ENCODE measurements at places on chromosomes 4 and X. TPM values are rescaled to one million over a fixed set of nuclear protein-coding genes. Genes with fewer than 3 reads are reported as not detected.

Gene SPATA4
- total RNA-seq = 0.12 TPM

Gene SGCB
- total RNA-seq = 14.6 TPM

Gene CLNK
- total RNA-seq = 0.79 TPM

Gene PNMA3
- total RNA-seq = 0.90 TPM

Gene NXF2
- not detected for total RNA-seq

Gene ACOT9
- 53.3 TPM for total RNA-seq

Gene SNCA
- total RNA-seq = 0.19 TPM

Gene ADGRL3
- not detected for total RNA-seq

GRCh38 chr4:165011403-165011802, 20.4 kb upstream of the TRIM60 start:
- no peak for DNase-seq

- no peak for DNase-seq
These were observed 158.3 kb downstream of the DMD start for GRCh38 chrX:33053001-33053400.

GRCh38 chr4:112895811-112896608, 153.4 kb upstream of the ANK2 start:
- no peak for DNase-seq

DNA sequence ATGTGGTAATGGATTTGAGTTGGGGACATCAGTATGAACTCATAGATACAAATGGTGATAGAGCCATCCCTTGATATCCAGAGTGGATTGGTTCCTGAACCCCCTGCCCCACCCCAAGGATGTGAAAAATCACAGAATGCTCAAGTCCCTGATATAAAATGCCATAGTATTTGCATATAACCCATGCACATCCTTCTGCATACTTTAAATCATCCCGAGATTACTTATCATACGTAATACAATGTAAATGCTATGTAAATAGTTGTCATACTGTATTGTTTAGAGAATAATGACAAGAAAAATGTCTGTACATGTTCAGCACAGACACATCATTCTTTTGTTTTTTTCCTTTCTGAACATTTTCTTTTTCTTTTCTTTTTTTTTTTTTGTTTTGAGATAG, 18.9 kb upstream of the SEPTIN11 start:
- DNase-seq = peak; percentile 23

DNA sequence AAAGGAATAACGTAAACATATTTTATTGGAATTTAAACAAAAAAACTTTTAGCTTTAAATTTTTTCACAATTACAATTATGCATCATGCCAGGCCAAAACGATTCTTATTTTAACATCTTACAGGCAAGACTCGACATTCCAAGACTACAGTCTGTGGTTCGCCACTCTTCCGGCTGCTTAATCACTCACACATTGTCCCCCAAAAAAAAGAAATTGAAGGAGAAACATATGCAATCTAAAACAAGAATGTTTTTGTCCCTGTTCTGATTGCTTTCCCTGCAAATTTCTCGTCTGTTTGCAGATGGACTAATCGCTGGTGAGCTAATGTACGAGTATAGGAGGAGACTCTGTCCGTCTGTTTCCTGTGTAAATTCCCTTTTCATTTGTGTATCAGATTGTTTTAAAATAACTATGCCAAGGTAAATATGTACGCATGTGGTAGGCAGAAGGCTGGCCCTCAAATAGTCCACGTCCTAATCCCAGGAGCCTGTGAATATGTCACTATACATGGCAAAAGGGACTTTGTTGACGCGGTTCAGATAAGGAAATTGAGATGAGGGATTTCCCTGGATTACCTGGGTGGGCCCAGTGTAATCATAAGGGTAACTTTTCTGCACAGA, 37.7 kb upstream of the MTNR1A start:
- DNase-seq = no peak

GRCh38 chr4:4867375-4868039, 8.0 kb downstream of the MSX1 start:
- no peak for DNase-seq

DNA sequence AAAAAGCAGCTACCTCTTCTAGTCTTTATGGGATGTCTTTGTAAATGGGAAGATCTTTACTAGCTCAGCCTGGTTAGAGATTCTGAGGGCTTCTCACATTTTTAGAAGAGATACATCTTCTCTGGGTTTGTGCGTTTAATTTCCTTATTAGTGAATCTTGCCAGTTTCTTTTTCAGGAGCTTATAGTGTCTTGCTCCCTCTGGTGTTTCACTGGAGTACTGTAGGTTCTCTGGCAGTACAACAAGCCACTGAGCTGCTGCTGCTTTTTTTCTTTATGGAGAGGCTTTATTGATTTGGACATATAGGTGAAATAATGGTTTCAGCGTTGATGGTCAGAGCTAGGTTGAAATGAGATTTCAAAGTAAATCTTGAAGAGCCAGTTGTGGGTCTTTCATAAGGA, 82.9 kb downstream of the LAS1L start:
- peak; percentile 72 for DNase-seq

GRCh38 chr4:8732092-8732491, 139.5 kb downstream of the CPZ start:
- DNase-seq = no peak

DNA sequence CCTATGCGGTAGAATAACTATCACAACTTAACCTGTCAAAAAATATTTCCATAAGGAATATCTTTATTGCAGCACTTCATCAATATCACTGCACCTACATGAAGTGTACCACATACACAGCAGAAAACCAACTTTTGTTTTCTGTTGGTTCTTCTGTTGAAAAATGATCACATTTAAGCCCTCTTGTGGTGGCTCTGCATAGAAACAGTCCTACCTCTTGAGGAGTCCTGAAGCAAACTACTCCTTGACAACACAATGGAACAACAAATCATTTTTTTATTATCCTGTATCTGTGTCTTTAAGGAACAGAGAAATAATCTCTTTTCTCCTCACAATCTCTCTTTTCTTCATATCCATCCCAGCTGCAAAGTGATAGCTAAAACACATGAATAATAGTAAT, 39.8 kb upstream of the ATOH1 start:
- no peak for DNase-seq

DNA sequence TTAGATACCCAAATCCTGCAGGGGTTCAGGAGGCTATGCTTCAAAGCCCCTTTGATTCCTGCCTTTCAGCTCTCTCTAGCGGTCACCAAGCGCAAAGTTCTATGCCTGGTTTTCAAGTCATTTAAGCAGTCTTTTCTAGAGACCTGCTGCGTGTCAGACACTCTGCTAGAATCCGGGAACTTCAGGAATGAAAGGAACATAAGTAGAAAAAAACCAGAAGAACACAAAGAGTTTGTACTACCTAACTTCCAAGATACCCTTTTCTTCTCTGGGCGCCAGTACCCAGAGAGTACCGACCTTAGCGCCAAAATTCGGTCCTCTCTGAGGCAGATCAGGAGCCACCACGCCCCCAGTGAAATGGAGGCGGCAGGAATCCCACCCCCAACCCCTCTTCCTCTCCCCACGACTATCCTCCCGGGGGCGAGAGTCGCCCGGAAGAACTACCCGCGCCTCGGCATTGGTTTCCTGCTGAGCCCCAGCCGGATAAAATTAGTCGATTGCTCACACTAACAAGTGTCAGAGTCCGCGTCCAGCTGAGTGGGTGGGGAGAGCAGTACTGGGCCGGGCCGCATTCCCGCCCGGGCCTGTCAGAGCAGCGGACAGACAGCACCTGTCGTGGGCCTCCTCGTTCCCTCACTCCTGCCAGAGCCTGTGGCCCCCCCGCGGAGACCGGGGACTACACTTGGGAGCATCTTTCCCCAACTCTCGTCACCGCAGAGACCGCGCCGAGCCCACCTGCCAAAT, 78.8 kb downstream of the RLIM start:
- DNase-seq = peak; percentile 74

DNA sequence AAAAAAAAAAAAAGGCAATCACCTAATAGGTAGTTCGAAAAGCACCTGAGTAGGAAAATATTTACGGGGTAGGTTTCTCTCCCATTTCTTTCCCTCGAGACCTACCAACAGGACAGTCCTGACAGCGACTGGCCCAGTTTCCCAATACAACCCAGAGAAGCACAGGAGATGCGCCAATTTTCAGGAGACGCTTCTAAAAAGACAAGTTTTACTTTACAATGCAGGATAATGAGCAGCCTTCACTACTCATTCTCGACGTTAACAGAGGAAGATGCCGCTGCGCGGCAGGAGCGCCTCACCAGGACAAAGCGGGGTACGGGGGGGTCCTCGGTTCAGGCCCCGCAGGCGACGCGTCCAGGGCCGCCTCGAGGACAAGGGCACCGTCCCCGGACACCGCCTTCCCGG, 708 bp downstream of the BCLAF3 start:
- no peak for DNase-seq

DNA sequence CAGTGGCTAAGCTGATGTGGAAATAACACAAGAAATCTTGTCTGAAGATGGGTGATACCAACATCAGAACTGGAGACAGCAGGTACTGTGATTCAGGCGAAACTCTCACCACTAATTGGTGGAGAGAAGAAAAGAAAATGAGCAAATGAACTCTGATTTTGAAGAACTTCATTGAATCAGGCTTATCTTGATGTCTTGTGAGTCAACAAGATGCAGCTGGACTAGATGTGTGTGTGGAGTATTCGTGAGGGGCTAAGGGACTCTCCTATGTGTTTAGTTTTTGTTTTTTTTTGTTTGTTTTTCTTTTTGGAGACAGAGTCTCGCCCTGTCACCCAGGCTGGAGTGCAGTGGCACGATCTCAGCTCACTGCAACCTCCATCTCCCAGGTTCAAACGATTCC, 131.6 kb downstream of the DHRSX start:
- no peak for DNase-seq

- no peak for DNase-seq
These were observed 1216.8 kb upstream of the PABPC4L start for GRCh38 chr4:135418353-135418752.
